ENCODE measurements at places on chromosomes 16 and 17.

DNA sequence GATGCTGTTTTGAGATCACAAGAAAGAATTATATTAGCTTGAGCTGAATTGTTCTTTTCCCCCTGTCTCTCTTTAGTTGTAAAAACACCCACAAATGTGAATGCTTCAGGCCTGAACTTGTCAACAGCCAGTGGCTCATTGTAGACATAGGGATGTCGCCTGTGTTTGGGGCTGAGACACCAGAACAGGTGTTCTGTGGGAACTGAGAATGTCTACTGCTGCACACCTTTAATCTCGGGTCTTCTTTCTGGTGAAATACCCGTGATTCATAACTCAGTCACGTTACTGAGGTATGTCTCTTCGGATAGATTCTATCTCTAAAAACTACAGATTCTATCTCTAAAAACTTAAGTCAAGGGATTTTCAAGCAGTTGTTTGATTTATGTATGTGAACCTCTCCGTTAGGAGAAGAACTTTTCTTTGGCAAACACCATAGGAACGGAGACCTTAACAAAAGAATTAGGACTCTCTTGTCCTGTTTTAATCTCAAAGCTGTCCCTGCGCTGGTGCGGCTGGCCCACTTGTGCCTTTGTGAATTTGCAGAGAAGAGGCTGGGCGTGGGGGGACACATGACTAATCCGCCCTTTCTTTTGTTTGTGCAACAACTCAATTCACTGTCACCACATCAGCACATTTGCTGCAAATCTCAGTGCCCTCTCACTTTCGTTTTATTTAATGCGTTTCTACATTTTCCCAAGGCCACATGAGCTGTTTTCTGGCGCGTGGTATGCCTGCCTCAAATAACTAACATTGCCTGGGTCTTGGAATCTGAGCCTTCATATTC is 643.0 kb downstream of the MAF start:
- DNase-seq = no peak

GRCh38 chr17:49433000-49433694 is 18.5 kb upstream of the PHB1 start:
- DNase-seq = no peak

DNA sequence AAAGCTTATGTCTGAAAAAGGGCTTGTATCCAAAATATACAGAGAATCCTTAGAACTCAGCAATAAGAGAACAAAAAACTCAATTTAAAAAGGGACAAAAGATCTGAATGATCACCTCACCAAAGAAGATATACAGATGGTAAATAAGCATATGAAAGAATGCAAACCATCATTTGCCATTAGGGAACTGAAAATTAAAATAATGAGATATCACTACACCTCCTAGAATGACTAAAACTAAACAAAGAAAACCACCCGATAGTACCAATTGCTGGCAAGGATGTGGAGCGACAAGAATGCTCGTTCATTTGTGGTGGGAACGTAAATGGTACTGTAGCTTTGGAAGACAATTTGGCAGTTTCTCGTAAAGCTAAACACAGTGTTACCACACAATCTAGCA is 66.9 kb upstream of the MPHOSPH6 start:
- DNase-seq = no peak

DNA sequence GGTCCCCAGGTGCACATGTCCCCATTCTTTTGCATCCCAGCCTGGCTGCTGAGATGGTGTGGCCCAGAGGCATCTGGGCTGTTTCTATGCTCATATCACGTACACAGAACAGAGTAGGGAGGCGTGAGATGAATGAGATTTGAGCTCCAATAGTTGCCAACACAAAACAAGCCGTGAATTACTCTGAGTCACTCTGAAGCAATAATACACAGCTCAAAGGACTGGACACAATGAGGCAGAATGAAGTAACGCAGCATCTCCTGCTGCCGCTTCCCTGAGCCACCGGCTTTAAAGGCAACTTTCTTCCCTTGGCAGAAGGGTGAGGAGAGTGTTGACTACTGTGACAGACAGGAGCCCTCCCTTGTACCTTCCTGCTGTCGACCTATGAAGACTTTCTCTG is 33.9 kb upstream of the CLEC18B start:
- DNase-seq = no peak

DNA sequence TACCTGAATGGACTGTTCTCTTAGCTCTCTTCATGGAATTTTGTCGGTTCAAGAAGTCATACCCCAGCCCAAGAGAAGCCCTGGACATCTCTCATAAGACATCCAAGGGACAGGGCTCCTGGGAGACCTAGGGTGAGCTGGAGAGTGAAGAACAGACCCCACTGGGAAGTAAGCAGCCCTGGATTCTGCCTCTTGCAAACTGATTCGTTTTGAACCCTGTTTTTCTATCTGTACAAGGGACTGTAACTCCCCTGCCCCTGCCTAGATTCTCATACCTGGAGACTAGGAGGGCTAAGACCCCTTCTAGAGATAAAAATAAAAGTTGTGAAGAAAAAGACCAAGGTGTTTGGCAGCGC is 449 bp downstream of the CCL3L1 start:
- DNase-seq = no peak

GRCh38 chr16:58501242-58502131 is 1.5 kb downstream of the NDRG4 start:
- no peak for DNase-seq

DNA sequence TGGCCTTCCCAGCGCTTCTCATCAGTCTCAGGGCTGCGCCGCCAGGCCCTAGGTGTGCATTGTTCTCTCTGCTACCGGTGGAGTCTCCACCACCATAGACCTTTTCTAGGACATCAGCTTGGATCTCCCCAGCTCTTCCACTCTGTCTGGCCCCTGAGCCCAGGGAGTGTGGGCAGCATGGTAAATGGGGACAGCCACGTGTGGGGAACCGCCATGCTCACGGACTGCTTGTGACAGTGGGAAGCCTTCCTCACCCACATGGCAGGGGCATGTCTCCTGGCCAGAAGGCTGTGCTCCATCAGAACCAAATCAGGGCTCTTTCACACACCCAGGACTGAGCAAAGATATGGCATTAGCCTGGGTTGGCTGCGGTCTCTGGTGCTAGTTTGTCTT is 51.3 kb downstream of the TNFRSF13B start:
- no peak for DNase-seq

- DNase-seq = no peak
These were observed 3.3 kb upstream of the PSMD12 start for GRCh38 chr17:67369676-67370075.

DNA sequence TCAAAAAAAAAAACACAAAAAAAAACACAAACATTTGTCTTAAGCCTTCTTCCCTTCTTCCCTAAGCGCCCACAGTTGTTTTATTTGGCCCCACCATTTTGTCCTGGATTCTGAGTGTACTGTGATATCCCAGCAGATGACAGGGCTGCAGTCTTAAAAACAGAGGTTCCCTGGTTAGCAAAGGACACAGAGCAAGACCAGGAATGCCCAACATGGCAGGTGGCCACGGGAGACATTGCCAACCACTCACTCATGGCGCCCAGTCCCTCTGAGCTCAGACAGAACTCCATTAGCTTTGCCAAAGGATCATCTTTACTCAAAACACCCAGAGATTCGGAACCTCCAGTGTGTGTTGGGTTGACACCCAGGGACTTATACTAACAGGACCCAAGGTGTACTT is 249.3 kb downstream of the MRTFB start:
- no peak for DNase-seq

DNA sequence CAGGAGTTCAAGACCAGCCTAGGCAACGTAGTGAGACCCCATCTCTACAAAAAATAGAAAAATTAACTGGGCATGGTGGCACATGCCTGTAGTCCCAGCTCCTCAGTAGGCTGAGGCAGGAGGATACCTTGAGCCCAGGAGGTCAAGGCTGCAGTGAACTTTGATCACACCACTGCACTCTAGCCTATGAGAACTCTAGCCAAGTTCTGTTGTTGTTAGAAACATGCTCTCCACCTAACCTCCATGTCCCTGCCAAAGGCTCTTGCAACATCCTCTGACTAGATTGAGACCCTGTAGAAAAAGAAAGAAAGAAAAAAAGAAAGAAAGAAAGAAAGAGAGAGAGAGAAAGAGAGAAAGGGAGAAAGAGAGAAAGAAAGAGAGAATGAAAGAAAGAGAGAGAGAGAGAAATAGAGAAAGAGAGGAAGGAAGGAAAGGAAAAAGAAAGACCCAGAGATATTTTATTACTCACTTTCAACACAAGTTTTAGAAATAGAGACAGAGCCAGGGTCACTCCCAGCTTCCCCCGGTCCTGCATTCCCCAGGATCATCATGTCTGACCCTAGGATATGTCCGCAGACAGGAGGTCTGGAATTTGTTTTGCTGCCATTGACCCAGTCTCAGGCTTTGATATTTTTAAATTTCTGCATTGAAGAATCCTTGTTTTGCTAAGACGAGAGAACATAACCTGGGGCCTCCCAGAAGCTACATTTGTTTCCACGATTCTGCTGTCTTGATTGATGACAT is 376.5 kb upstream of the CDH5 start:
- DNase-seq = no peak

- no peak for DNase-seq
These were observed 8.9 kb downstream of the NHERF2 start for GRCh38 chr16:2035431-2036199.

- DNase-seq = peak; percentile 96
These were observed 762 bp upstream of the MED13 start for GRCh38 chr17:62065611-62066468.

DNA sequence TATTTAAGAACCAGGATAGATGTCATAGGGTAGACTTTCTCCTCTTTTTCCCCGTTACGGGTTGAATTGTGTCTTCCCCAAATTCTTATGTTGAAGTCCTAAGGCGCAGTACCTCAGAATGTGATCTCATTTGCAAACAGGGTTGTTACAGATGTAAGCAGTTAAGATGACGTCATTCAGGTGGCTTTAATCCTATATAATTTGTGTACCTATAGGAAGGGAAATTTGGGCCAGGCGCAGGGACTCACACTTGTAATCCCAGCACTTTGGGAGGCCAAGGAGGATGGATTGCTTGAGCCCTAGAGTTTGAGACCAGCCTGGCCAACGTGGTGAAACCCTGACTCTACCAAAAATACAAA is 99.5 kb upstream of the DHX40 start:
- DNase-seq = no peak

DNA sequence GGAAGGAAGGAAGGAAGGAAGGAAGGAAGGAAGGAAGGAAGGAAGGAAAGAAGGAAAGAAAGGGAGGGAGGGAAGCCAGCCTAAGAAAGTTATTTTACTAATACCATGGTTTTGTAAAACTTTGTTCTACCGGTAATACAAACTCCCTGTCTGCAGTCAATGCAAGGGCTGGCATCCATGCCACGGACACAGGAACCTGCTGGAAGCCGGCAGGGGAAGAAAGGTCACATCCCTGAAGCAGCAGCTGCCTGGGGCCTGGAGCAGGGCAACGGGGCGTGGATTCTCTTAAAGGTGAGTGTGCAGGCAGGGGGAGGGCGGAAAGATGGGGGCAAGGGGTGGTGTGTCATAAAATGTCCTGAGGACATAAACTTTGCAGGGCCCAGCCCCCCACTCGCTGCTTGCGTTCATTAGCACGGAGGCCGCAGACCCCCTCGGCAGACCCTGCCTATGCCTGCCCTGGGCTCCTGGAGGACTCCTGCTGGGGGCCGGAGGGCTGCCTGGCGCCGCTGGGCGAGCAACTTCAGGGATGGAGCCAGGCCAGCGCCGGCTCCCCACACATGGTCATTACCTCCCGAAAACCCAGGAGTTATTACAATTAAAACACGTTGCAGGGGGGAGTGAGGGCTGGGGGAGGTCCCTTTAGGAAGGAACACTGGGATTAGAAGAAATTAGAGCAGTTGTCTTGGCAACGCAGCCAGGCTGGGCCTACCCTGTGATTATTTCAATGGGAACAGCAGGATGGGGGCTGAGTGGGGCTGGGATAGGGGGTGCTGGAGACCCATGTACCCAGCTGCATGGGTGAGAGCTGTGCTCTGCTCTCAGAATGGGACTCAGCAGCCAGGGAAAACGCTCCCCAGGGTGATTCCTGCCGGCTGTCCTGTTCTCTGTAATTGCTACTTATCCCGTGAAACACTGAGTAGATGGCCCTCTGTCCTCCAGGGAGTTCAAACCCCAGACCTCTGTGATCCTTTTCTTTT is 257.9 kb downstream of the SOX9 start:
- DNase-seq = no peak

DNA sequence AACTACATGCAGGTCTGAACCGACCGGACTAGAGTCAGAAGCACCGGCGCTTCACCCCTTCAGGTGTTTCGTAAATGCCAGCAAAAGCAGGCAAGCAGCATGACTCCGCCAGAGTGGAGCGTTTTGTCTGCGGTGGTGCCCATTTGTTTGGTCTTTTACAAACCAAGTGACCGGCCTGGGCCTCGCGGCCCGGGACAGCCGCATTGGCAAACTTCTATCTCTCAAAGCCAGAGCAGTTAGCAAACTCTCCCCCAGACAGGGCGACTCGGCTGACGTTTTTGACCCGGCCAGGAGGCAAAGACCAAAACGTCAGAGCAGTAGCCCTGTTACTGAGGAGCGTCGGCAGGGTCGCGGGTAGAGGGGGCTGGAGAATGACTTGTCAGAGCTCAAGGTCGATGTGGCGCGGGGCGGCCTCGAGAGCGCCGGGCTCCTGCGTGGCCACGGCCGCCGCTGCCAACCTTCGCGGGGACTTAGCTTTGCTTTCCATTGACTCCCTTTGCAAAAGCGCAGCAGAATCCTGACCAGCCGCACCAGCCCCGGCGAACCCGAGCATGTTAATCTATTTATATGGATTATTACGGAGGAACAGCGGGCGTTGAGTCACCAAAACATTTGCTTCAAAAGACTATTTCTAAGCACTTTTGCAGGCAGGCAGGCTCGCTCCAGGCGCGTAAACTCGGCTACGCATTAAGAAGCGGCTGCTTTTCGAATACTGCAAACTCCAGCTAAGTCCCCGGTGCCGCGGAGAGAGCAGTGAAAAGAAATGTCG is 763 bp upstream of the SOX9 start:
- DNase-seq = no peak

GRCh38 chr16:67543036-67543435 is 14.4 kb downstream of the RIPOR1 start:
- no peak for DNase-seq

DNA sequence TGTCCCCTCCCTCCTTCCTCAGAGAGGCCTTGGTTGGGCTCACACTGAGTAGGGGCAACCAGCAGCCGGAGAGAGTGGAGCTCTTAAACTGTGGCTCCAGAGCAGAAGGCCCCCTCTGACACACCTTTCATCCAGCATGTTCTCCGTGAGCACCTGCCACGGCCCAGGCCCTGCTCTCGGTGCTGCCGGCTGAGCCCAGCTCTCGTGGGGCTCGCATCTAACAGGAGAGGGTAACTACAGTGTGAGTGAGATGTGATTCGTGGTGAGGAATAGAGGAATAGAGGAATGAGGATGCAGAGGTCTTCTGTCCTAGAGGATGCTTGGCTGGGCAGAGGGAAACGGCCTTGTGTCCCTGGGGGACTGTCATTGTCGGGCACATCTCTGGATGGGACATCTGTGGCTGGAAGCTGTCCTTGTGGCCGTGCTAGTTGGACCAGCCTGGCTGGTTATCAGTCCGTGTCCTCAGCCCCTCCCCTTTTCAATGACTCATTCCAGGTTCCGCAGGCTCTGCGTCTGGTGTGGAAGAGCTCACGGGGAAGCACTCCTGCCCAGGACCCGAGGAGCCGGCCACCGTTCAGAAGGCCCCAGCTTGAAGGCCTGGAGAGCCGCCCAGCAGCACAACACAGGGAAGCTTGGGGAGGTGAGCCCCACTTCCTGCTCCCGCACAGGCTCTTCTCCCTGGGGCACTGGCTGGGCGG is 11.9 kb upstream of the DNASE1 start:
- no peak for DNase-seq

Measured in stimulated activated CD8-positive, alpha-beta memory T cell treated with anti-CD3 and anti-CD28 coated beads, Interleukin-15, amount 100 ng/mL, for 1 hour (primary cell).